ENCODE measurements at places on chromosomes 3 and 15.

GRCh38 chr3:38392604-38393163 is 46.1 kb downstream of the XYLB start:
- no peak for DNase-seq

- no peak for DNase-seq
These were observed 2.2 kb downstream of the TYRO3 start for GRCh38 chr15:41561104-41561776.

GRCh38 chr3:43094851-43095250 is 11.0 kb downstream of the POMGNT2 start:
- DNase-seq: no peak

DNA sequence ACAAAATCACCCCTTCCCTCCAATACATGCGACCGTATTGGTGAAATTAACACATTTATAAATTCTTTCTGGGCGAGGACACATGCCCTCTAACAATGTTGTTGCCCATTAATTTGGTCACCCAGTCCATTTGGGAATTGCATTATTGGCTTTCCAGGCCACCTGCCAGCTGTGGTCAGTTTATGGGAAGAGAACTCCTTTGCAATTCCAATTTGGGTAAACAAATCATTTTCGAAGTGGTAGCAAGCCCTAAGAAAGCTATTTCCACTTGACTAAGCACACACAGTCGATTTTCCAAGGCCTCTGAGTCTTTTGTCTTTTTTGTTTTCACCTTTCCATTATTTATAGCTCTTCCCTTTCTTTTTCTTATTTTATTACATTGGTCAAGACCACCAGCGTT is 362.3 kb upstream of the RGMA start:
- DNase-seq: no peak

DNA sequence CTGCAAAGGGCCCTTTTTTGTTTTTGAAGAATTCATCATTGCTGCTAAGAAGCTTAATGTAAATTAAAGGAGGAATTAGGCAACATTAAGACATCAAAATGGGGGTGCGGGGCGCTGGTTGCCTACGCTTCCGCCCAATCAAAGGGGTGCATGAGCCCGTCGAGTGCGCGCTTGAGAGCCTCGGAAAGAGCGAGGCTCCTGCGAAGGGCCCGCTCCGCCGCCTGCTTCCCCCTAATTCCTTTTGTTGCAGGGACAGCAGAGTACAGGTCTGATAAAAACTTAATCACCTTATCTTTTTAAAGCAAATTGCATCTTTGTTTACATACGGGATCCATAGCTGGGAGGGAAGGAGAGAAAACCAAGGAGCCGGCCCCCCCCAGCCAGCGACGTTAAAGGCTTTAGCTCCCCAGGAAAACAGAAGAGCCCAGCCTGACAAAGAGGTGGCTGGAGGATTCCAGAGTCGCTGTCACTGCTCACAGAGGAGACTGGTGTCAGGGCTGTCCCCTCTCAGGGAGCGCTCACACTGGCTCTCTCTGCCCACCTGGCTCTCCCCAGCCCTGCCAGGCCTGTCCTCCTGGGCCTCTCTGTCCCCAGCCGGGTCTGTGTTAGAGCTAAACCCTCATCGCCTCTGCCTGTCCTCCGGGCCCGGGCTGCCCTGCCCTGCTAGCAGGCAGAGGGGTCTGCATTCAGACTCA is 67.3 kb downstream of the DNAJB8 start:
- no peak for DNase-seq

DNA sequence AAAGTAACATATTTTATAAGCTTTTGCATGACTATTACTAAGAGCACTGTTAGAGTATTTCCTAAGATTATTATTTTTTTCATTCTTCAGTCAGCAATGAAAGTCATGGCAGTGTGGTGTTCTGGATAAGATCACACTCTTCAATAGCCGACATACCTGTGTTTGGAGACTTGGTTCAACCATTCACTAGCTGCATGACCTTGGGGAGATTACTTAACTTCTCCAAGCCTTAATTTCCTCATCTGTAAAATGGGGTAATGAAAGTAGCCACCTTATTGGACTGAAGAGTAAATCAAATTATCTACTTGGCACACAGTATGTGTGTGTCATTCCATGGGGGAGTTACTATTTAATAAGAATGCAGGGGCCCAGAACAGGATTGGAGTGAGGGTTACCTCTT is 24.5 kb upstream of the PCOLCE2 start:
- DNase-seq: no peak

GRCh38 chr3:186070133-186070532 is 38.8 kb downstream of the ETV5 start:
- DNase-seq: no peak

- no peak for DNase-seq
These were observed 67.1 kb upstream of the AKAP13 start for GRCh38 chr15:85313339-85313738.

GRCh38 chr3:11430624-11431023 is 158.4 kb downstream of the ATG7 start:
- DNase-seq: no peak

DNA sequence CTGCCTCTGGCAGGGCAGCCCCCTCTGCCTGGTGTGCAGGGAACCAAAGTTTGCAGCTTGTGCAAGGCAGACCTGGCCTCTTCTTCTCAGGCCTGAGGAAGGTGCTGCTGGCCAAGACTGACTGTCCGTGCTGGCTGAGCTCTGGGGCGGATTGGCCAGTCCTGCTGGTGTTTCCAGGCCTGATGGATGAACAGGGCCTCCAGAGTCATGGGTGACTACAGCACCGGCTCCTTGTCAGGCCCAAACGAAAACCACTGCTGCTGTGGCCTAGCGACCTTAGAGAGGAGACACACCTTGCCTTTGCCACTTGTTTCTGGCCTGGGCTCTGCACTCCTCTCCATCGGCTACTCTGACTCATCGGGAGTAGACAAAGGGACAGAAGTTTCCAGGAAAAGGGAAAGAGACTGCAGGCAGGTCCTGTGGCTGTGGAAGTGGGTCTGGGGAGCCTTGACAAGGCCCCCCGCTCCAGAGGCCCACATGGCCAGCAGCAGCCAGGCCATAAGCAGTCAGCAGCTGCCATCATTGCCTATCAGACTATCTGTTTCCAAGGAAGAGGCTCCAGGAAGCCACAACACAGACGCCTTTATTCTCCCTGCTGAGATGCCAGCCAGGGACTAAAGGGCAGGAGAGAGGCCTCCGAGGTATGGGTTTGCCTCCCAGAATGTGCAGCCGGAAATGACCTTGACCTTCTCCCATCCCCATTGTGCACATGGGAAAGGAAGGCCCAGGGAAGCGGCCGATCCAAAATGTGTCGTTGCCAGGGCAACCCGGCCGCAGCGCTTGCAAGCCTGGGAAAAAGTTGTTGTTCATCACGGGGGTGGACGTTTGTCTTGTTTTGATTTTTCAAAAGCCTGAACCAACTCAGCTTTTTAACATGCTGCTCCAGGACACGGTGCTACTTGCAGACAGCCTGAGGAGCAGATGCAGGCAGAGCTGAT is 160.5 kb downstream of the CHSY1 start:
- no peak for DNase-seq

GRCh38 chr3:39291903-39292329 is 12.1 kb upstream of the CX3CR1 start:
- peak; percentile 75 for DNase-seq

- no peak for DNase-seq
These were observed 1457.3 kb upstream of the ALCAM start for GRCh38 chr3:103909395-103909794.

- no peak for DNase-seq
These were observed 81.4 kb downstream of the SEMA5B start for GRCh38 chr3:122946185-122946584.

DNA sequence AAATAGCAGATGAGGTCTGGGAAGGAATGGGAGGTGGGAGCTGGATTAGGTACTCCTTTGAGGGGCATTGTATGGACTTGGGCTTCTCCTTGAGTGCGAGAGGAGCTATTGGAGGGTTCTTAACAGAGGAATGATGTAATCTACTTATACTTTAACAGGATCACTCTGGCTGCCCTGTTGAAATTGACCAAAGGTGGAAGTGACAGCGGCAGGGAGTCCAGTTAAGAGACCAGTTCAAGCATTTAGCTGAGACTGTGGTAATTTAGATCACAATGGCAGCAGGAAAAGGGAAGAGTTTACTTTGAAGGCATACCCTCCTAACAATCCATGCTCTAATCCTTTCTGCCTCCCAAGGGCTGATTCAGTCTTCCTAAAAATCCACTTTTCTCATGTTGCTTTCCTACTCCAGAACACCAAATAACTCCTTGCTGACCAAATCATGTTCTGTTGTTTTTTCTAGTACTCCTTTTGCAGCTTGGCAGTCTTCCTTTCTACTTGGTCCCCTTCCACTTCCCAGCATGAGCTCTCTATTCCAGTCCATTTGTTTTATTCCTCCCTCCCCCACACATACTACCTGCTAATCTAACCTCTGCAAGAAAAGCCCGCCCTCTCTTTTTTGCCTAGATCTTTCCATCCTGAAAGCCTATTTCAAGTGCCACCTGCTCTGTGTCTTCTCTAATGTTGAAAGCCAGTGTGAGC is 139.4 kb downstream of the NECTIN3 start:
- no peak for DNase-seq

GRCh38 chr3:190560013-190560895 is 46.4 kb downstream of the IL1RAP start:
- no peak for DNase-seq

All from germinal center (tissue), 1 donor.